ENCODE measurements at places on chromosomes 3 and 15.

DNA sequence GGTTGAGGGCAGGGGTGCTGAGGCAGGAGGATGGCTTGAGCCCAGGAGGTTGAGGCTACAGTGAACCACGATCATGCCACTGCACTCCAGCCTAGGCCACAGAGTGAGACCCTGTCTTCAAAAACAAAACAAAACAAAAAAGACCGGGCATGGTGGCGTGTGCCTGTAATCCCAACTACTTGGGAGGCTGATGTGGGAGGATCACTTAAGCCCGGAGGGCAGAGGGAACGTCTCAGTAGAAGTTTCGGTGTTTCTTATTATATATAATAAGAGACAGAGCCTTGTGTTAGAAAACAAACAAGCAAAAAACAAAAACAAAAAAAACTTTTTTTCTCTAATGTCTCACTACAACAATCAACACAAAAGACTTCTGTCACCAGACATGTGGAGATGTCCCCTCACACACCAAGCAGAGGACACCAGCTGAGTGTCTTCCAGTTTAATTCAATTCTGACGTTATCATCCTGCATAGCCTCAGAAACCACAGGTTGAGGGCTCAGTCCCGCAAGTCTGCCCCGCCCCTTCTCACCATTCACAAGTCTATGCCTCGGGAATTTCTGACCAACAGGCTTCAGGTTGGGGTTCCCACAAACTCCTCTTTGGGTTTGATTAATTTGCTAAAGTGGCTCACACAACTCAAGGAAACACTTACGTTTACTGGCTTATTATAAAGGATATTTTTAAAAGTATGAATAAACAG lies 24.0 kb upstream of the EIF4A2 start:
- no peak for DNase-seq

DNA sequence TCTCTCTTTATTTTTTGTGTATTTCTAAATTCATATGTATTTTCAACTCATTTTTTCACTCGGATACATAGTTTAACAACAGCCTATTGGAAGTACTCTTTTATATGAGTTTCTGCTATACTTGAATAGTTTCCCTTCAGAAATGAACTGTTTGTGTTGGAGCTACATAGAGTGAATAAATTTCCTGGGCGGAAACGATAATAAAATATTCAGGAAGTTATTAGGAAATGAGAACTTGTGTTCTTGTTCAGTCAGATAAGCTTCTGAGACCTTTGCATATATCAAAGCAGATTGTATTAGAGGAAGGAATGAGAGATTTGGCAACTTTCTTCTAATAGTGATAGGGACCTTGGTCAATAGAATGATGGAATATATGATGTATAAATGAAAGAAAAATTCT lies 27.3 kb downstream of the NEO1 start:
- no peak for DNase-seq

- DNase-seq: no peak
These were observed 80.3 kb downstream of the TFG start for GRCh38 chr3:100789579-100789978.

- no peak for DNase-seq
These were observed 184.9 kb upstream of the LPP start for GRCh38 chr3:187968883-187969580.

DNA sequence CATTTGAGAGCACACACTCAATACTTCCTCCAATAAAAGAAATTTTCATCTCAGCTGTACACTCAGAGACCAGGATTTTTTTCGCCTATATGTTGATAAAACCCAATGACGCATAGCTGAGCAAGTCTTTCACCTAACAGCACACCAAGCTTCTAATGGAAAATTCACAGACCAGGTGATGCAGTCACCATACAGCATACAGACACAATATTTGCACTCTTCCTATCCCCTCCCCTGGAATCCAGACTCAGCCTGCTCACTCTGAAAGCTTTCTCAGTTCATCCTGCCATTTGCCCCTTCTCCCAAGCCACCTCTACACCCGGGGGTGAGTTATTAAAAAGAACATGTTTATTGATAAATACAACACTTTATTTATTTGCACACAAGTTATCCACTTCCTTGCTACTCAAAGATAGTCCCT lies 1.7 kb downstream of the TBC1D5 start:
- peak; percentile 51 for DNase-seq

Data from NCI-H146 (cell line).